NT2/D1 (cell line): ENCODE measurements at places on chromosomes 3 and 15.

DNA sequence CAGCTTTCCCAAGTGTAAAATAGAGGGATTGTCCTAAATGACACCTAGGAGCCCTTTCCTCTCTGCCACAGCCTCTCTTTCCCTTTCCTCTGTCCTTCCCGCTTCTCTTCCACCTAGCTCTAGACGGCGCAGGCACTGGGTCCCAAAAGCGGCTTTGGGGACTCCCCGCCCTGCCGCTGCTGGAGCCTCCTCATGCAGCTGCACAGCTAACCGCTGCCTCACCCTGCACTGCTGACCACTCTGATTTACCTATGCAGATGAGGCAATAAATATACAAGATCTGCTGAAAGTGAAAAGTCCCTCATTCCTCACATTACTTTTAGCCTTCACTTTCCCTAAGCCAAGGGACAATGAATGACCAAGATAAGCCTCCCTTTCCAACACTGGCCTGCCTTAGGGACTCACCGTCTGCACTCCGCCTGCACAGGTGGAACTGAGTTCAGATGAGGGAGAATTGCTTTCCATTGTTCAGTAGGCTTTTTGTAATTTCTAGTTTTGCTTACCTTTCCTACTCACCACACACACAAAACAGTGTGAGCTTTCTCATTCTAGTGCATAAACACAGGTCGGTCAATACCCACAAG, 197.5 kb upstream of the BCL6 start:
- no peak for DNase-seq

DNA sequence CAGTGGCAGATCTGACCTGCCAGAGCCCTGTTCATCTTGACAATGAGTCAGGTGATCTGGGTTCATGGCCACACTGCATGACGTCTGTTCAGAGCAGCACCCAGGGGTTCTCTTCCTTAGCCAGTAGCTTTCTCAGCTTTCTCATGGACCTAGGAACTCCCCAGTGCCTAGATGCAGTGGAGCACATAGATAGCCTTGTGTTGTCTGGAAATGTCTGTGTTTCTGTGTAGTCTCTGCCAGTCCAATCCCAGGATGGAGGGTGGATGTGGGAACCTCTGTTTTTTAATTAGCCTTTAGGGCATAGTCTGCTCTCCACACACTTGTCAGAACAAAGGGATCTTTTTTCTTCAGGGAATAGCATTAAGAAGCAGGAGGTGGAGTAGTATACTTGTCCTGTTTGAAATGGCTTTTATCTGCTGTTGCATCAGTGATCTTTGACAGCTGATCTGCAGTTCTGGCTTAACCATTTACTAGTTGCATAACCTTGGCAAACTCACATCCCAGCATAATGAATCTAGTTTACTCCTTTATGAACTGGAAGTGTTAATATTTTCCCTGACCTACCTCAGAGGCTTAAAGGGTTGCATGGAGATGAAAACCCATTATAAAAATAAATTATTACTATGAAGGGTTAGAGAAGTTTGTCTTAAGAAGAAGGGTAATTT, 16.1 kb upstream of the CACNA1D start:
- DNase-seq = no peak

DNA sequence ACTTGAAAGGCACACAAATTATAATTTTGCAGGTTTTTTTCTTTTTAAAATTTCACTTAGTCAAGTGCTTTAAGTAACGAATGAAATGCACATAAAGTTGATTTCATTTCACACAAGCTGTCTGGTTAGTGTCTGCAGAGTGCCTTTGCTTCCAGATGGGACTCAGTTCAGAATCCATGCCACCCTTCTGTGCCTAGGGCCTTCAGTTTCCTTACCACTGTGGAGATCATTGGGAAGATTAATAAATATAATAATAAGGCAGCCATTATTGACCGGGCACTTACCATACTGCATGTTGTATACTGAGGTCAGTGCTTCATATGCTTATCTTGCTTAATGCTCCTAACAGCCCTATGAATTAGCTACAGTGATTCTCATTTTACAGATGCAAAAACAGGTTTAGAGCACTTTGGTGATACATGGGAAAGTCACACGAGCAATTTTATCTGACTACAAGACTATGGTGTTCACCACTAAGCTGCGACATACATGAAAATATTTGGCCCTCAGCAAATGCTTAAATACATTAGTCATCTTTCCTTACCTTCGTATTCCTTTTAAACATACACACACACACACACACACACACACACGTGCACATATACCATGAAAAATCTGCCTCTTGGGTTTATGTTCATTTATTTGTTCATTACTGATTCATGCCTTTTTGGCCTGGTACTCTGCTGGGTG, 3.1 kb downstream of the NMNAT3 start:
- DNase-seq = no peak

DNA sequence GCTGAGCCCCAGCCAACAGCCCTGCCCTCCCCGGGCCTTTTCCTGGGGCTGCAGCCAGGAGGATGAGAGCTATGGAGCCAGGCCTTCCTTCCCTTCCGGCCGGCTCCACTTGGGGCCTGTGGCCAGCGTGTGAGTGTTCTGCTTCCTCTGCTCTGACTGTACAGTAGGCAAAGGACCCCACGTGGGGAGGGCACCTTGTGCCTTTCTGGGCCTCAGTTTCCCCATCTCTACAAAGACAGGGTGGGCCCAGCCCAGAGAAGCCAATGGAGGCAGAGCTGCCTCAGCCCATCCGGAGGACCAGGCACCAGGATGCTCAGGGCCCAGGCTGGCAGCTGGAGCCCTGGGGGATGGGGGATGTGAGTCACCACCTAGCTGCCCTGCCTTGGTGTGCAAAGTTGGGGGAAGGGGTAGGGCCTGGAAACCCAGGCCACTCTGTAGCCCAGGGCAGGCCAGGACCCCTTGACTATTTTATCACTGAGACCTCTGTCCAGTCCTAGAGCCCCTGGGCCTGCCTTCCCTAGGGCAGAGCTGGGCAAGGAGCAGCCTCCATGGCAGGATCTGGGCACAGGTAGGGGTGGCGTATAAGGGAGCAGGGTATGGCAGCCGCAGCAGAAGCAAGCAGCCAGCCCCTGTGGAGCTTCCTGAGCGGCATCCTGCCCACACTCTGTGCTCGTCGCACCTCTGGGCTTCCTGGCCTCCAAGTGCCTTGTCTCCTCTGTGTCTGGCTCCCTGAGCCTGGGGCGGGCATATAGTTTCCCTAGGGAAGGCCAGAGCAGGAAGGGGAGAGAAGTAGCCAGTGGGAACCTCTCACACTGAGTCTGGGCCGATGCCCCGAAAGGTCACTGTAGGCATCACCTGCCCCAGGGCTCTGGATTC, 1.8 kb downstream of the PSTPIP1 start:
- no peak for DNase-seq

GRCh38 chr3:37819591-37819990, 42.1 kb upstream of the CTDSPL start:
- no peak for DNase-seq
